ENCODE measurements at places on chromosomes 5 and 9.
A peak's percentile ranks its signal among the peaks of the same experiment; 100 is the strongest.

GRCh38 chr5:172165465-172165864, 22.6 kb downstream of the STK10 start:
- DNase-seq: no peak

- peak; percentile 36 for DNase-seq
Measured at GRCh38 chr9:6413365-6414246, 607 bp downstream of the UHRF2 start.

DNA sequence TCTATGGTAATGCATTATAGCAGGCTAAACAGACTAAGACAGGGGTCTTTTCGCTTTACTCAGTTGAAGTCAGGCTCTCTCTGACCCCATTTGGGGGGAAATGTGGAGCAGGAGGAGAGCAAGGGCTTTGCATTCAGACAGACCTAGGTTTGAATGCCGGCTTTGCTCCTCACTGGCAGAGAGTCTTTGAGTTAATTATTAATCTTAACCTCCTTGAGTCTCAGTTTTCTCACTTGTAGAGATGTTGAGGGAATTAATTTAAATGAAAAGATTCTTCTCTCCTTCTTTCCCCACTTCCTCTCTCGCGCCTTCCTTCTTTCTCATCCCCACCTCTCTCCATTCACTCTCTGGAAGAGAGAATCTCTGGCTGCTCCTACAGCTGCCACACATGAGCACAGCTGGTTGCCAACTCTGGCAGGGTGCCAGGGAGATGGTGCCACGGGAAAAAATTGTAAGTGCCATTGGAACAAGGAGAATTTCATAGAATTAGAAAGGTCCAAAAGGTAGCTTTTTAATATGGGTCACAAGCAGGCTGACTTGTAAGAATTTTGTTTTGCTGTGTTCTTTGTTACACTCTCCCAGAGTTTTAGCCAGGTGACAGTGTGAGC, 25.2 kb upstream of the GLRA1 start:
- no peak for DNase-seq

DNA sequence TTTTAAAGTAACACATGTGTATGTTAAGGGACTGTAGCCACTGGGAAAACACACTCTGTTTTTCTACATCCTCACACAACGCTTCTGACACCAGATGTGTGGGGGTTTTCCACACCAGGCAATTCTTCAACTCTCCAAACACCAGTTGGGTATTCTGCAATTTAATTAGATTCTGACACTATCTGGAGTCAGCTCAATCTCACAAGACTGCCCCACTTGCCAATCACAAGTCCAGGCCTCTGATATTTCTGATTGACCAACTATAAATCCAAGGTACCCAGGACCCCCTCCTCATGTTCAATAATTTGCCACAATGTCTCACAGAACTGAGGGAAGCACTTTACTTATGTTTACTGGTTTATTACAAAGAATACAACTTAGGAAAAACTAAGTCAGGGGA, 60.5 kb upstream of the CTXN3 start:
- DNase-seq: no peak

- no peak for DNase-seq
Measured at GRCh38 chr9:107949061-107949460, 459.5 kb upstream of the KLF4 start.

- DNase-seq: no peak
Measured at GRCh38 chr9:18477121-18477660, 3.2 kb downstream of the ADAMTSL1 start.

- no peak for DNase-seq
Measured at GRCh38 chr9:78939311-78940065, 632.3 kb upstream of the TLE4 start.

DNA sequence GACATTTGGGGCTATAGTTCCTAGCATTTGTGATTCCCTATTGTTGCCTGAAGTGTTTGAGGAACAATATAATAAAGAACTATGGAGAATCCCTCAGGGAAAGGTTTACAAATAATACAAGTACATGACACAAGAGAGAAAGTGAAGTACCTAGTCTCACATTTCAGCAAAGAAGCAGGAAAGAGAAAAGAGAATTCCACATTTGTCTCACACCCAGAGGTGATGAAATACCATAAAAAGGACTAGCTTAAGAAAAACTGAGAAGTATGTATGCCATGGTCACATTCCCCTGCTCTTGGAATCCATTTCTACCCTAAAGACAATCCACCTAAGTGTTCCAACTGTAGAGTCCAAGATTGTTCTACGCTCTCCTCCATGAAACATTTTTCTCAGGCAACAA, 79.0 kb upstream of the TARS1 start:
- DNase-seq: no peak

- no peak for DNase-seq
Measured at GRCh38 chr9:94887721-94888120, 161.2 kb downstream of the AOPEP start.

DNA sequence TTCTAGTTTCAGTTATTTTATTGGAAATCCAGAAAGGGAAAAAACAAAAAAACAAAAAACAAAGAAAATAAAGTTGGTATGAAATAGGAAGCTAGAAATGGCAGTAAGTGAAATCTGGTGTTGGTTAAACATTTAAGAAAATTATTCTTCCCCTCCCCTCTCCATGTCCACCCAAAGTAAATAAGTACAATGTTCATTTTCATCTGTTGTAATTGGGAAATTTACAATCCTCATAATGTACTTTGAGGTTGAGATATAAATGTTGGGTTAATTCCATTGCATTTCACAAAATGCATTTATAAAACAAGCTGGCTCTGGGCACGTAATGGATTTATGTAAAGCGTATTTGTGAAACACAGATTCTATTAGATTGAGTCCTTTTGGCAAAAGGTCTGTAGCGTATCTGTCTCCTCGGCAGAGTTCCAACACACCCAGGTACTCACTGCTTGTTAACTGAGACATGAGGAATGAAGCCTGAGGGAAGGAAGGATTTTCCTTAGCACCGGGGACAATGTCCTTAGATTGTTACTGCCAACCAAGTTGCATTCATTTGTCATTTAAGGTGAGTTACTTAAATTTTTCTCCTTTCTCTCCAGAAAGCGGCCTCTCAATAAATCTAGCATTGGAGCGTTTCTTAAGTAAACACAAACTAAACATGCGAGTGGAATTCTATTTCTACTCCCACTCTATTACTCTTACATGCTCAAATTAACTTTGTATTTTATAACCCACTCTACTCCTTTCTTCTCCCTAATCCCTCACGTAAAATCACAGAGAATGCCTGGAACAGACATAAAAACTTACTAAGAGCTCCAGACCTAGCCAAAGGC, 912.3 kb upstream of the WWC1 start:
- no peak for DNase-seq

- DNase-seq: no peak
Measured at GRCh38 chr5:170819824-170820223, 36.3 kb downstream of the GABRP start.

DNA sequence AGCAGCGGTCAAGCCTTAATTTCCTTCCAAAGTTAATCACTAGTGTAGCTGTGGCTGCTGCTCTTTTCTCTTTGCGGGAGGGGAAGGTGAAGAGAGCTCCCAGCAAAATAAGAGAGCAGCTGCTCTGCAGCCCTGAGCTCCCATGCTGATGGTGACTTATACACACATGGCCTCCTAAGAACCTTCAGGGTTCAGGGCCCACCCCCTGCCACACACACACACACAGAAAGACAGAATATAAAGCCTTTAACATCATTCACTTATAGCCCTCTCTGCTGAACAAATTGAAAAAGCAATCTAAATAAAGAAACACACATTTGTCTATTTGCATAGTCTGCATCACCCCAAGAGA, 43.6 kb downstream of the GAS1 start:
- no peak for DNase-seq

DNA sequence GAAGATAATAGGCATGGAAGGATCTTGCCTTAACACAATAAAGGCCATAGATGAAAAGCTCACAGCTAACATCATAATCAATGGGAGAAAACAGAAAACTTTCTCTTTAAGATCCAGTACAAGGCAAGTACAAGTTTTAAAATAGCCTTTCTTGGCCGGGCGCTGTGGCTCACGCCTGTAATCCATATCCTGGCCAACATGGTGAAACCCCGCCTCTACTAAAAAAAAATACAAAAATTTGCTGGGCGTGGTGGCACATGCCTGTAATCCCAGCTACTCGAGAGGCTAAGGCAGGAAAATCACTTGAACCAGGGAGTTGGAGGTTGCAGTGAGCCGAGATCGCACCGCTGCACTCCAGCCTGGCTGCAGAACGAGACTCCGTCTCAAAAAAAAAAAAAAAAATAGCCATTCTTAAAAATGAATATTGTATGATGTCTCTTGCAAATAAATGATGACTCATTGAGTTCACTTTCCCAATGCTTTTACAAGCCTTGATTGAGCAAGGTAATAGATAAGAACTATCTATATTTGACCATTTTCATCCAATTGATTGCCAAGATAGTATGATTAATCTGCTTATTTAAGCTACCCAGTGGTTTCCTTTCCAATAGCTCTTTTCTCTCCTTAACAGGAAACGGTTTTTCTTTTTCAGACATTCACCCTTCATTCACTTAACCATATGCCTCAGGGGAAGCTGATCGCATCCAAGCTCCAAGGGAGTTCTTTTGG, 15.8 kb downstream of the CCDC152 start:
- no peak for DNase-seq

DNA sequence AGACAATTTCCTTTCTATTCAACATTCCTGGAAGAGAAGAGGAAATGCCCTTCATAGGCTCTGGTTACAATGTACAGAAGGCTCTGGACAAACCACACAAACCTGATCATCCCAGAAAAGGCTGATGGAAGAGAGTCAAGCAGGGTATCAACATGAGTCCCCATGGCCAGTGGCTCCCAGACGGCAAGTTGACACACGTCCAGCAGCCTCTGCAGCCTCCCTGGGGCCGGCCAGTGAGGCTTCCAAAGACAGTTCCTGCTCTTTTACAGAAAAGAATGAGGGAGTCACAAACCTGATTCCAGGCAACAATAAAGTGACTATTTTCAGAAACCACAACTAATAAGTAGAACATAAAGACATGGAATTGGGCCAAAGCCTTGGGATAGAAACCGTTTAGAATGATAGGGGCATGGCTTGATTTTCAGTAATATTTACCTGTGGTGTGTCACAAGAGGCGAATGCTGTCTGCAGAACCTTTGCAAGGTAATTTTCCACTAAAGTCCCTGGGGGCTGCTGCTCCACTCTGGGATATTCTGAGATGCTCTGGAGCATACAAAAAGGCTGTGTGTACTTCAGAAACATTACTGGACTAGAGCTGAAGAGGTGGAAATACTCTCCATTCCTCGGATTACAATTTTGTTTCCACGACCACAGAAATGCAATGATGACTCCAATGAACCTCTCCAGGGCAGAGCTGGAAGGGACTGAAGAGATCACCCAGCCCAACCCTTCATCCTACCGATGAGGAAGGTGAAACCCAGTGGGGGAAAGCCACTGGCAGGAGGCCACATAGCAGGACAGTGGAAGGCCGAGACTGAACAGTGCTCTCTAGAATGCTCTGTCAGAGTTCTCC, 10.4 kb downstream of the MED27 start:
- DNase-seq: no peak

DNA sequence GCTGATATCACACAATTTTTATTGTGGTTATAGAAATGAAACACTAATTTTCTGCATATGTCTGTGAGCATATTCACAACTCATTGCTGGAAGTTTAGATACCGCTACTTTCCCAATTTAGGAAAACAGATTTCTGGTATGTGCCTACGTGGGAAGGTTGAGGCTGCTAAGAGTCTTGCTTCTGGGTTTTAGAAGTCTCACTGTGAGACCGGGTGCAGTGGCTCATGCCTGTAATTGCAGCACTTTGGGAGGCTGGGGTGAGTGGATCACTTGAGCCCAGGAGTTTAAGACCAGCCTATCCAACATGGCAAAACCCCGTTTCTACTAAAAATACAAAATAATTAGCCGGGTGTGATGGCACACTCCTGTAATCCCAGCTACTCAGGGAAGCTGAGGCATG, 39.6 kb downstream of the UBAP1 start:
- DNase-seq: no peak

GRCh38 chr5:180378438-180379344, 25.6 kb upstream of the GFPT2 start:
- no peak for DNase-seq

GRCh38 chr9:95009459-95009858, 283.0 kb downstream of the AOPEP start:
- no peak for DNase-seq

- DNase-seq: no peak
Measured at GRCh38 chr5:152271420-152271819, 133.7 kb downstream of the NMUR2 start.

- no peak for DNase-seq
Measured at GRCh38 chr5:55205001-55205400, 22.1 kb downstream of the MCIDAS start.

GRCh38 chr5:42930934-42931333, 109.2 kb downstream of the ANXA2R start:
- DNase-seq: no peak

DNA sequence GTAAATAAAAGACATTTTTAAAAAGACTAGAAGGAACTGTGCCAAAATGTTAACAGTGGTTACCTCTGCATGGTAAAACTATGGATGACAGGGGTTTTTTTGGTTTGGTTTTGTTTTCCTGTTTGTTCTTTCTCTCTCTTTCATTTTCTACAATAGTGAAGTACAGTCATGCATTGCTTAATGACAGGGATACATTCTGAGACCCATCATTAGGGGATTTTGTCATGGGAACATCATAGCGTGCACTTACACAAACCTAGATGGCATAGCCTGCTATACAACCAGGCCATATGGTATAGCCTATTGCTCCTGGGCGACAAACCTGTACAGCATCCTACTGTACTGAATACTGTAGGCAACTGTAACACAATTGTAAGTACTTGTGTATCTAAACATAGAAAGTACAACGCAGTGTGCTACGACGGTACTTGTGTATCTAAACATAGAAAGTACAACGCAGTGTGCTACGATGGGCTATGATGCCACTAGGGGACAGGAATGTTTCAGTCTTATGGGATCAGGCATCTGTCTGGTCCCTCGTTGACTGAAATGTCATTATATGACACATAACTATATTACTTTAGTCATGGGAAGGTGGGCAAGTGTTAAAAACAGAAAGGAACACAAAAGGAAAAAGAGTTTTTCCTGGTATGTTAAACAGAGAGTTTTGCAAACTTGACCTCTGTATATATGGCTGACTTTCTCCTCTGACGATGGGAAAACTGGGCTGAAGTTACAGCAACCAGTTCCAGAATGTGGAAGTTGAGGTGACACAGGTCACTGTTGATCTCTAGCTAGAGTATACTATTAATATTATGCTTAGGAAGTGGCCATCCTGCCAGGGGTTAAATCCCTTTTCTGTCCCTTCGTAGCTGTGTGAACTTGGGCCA, 7.4 kb upstream of the ADAM19 start:
- no peak for DNase-seq

- no peak for DNase-seq
Measured at GRCh38 chr5:147949711-147950573, 43.6 kb upstream of the C5orf46 start.

DNA sequence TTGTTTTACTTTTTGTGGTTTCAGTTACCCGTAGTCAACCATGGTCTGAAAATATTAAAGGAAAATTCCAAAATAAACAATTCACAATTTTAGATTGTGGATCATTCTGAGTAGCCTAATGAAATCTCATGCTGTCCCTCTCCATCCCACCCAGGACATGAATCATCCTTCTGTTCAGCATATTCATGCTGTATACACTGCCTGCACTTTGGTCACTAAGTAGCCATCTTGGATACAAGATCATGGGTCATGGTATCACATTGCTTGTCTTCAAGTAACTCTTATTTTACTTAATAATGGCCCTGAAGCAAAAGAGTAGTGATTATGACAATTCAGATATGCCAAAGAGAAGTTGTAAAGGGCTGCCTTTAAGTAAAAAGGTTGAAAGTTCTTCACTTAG, 536.5 kb upstream of the ACO1 start:
- DNase-seq: no peak

Measured in effector CD4-positive, alpha-beta T cell (primary cell).